CD8-positive, alpha-beta T cell (primary cell): ENCODE measurements at places on chromosomes 12 and 14.

GRCh38 chr12:128338386-128339125, 71.6 kb downstream of the TMEM132C start:
- DNase-seq: no peak

GRCh38 chr12:52614381-52615207, 3.8 kb downstream of the KRT73 start:
- no peak for DNase-seq

GRCh38 chr12:27779416-27779919, 565 bp upstream of the KLHL42 start:
- peak; percentile 15 for DNase-seq

DNA sequence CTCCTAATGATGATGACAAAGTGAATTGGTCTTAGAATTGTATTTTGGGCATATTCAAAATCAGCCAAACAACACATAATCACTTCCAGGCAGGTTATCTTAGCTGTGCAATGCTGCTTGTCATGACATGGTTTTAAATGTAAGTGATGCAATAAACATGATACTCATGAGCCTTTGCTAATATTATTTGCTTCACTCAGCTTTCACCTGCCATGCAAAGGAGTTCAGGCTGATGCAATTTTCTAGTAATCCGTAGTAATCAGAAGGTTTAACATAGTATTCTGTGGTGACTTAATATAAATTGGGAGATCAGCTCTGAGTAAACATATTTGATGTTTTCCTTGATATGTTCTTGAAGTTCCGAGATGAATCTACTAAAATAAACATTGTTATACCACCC, 29.1 kb downstream of the TMEM260 start:
- DNase-seq: no peak

- DNase-seq: no peak
Measured at GRCh38 chr12:8549381-8549780, 8.7 kb upstream of the CLEC4E start.

DNA sequence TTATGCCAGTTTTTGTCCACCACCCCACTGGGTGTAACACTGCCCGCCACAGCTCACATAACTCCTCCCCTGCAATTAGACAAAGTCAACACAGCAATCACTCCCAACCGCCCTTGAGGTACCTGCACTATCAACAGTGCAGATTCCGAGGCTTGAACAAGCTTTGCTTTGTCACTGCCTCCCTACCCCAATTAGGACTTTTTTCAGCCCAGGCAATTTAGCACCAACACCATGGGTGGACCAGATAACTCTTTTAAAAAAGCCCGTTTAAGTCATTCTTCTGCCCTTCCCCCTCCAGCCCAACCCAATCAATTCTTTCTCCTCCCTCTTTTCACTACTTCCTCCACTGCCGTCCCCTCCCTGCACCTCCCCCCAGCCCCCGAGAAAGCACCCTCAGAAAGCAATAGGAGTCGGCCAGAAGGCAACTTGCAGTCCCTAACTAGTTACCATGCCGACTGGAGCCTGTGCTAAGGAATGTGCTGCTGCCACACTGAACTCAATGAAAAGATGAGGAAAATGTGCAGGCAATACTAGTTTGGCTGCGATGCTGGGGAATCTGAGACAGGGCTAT, 45.7 kb upstream of the OTX2 start:
- DNase-seq: no peak
